ENCODE measurements at places on chromosomes 12 and 14.
A peak's percentile ranks its signal among the peaks of the same experiment; 100 is the strongest.

DNA sequence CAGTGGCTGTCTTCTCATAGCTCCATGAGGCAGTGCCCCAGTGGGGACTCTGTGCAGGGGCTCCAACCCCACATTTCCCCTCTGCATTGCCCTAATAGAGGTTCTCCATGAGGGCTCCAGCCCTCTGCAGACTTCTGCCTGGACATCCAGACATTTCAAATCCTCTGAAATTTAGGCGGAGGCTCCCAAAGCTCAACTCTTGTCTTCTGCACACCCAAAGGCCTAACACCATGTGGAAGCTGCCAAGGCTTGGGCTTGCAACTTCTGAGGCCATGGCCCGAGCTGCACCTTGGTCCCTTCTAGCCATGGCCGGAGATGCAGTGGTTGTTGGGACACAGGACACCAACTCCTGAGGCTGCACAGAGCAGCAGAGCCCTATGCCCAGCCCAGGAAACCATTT, 20.5 kb upstream of the PPP2R5C start:
- DNase-seq, result no peak

DNA sequence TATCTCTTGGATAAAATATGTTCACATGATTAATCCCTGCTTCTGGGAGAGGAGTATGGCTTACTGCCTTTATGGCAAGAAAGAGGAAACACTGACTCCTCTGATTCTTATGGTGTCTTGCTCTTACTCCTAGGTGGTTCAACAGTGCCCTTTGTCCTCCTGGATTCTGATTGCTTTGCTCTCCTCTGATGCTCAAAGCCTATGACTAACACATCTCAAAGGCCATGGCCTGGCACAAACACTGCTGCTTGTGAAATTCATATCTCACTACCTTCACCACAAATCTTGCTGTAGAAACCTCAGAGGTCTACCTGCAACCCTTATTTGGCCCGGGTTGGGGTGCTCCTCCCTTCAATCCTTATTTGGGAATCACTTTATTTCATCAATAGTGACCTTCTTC, 217.2 kb downstream of the C12orf50 start:
- DNase-seq, result no peak

DNA sequence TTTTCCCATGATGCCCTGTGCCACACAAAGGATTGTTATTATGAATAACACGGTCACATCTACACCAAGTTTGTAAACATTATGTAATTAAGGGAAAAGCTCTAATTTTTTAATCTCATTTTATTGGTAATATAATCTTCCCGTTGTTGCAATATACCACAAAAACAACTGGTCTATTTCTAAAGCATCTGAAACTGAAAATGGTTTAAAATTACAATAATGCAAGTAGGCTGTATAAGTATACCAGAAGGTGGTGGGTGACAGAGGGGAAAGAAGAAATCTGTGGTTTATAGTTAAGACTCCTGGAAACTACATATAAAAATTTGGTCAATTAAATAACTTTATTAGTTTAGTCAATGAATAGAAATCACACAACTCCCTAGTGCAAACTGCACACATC, 5.2 kb downstream of the DDHD1 start:
- DNase-seq, result no peak

- DNase-seq, result no peak
These were observed 69.7 kb downstream of the ARF6 start for GRCh38 chr14:49962621-49963020.

GRCh38 chr12:122474324-122474716, 26.4 kb downstream of the ZCCHC8 start:
- no peak for DNase-seq

DNA sequence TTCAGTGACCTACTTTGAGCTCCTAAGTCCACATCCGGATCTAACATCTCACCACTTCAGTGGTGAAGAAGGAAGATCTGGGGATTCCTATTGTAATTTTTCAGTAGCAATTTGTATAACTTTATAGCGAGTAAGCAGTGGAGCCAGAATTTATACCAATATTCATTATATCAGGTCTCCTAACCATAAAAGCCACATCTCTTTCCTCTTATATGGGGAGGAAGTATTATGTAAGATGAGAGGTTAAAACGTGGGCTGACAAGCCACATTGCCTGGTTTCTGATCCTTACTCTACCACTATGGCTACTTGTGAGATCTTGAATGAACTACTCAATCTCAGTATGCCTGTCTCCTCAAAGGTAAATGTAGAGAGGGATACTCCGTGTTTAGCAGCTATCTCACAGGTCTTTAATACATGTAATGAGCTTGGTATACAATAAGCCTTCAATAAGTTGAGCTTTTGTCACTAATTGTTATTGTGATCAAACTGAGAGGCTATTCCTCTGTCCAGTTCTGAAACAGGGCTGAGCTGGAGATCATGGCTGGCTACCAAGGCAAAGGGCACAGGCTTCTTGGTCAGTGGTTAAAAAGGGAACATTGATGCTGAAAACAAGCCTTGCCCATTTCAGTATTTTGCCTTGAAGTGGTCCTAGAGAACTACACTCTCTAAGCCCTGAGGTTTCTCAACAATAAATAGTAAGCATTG, 3.3 kb upstream of the TMEM117 start:
- DNase-seq, result no peak

- DNase-seq, result no peak
These were observed 217.6 kb downstream of the PRKD1 start for GRCh38 chr14:29710015-29710414.

DNA sequence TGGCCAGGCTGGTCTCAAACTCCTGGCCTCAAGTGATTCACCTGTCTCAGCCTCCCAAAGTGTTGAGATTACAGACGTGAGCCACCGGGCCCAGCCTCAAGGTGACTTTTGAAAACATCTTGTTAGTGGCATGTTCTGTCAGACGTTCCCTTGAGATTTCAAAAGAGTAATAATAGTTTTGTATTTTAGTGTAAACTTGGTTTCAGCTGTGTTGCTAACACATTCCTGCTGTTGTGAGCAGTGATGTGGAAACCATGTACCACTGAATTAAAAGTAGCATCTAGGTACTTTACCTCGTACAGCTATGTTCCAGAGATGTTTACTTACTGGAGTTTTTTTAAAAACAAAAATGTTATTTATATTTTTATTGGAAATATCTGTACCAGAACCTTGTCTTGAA, 111.3 kb downstream of the AEBP2 start:
- DNase-seq, result peak; percentile 46

DNA sequence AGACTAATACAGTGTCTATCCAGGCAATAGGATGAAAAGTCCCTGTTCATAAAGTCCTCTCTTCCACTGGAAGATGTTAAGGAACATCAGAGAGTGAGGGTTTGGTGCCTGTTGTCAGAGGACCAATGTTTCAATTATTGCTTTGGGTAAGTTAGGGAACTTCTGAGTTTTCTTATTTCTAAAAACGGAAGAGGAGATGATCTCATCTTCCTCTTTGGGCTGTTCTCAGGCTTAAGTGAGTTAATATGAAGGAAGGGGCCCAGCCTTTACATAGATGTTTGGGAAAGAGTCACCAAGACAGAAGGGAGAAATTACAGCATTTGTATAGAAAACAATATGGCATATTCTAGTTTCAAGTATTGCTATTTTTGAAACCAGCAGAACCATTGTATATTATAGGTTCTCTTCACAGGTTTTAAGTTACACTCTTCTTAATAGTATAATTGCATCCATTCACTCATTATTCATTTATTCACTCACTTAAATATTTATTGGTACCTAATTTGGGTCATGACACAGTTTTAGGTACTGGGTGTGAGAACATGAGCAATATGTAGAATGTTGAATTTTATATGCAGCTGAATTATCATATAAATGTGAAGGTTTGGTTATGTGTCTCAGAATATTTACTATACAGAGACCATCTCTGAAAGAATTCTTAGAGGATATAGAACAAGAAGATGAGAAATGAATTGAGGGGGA, 68.5 kb upstream of the LRIG3 start:
- no peak for DNase-seq

GRCh38 chr12:124392271-124392666, 97.4 kb downstream of the RFLNA start:
- peak; percentile 52 for DNase-seq

GRCh38 chr12:113142173-113142885, 6.8 kb upstream of the RASAL1 start:
- DNase-seq, result no peak

DNA sequence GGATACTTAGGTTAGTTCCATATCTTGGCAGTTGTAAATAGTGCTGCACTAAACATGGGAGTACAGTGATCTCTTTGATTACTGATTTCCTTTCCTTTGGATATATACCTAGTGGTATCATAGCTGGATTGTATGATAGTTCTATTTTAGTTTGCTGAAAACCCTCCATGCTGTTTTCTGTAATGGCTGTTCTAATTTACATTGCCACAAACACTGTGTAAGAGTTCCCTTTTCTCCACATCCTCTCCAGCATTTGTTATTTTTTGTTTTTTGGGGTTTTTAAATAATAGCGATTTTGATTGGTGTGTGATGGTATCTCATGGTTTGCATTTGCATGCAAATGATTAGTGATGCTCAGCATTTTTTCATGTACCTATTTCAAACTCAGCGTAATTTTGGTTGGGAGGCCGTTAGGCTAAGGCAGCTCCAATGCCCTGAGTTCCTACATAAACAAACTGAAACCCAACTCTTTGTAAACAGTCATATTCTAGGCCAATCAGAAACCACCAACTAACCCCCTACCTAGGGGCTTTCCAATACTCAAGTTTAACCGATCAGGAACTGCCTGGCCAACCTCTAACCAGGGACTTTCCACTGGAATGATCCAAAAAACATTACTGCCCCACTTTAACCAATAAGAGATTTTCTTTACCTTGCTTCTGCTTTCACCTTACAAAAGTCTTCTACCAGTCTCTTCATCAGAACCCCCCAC, 171.6 kb downstream of the FBXL14 start:
- DNase-seq, result no peak
